Activated CD8-positive, alpha-beta memory T cell treated with anti-CD3 and anti-CD28 coated beads, Interleukin-2, amount 10 ng/mL, durations not matched to agents 7 days and 5 days (primary cell): ENCODE measurements at places on chromosomes 16 and 17. TPM values are rescaled to one million over a fixed set of nuclear protein-coding genes. Genes with fewer than 3 reads are reported as not detected.

- H3K27me3 ChIP-seq, result no peaks in the 10 kb centered on the region
- no peak overlapping the region for H3K4me3 ChIP-seq
- DNase-seq, result no peak
- no peak overlapping the region for H3K27ac ChIP-seq
- H3K4me1 ChIP-seq, result peaks cover 16% of the 10 kb centered on the region
- peaks cover 3% of the 10 kb centered on the region for H3K36me3 ChIP-seq
These were observed 43.8 kb upstream of the NF1 start for GRCh38 chr17:31050948-31051347.

IRX3 gene
- 0.12 TPM for total RNA-seq

PPP1R27 gene
- not detected for total RNA-seq

GRCh38 chr17:5434984-5435383 is 4.0 kb downstream of the C1QBP start:
- no peak overlapping the region for H3K4me3 ChIP-seq
- H3K27me3 ChIP-seq, result no peaks in the 10 kb centered on the region
- peaks cover 53% of the 10 kb centered on the region for H3K36me3 ChIP-seq
- no peak overlapping the region for H3K27ac ChIP-seq
- no peak for DNase-seq

DNA sequence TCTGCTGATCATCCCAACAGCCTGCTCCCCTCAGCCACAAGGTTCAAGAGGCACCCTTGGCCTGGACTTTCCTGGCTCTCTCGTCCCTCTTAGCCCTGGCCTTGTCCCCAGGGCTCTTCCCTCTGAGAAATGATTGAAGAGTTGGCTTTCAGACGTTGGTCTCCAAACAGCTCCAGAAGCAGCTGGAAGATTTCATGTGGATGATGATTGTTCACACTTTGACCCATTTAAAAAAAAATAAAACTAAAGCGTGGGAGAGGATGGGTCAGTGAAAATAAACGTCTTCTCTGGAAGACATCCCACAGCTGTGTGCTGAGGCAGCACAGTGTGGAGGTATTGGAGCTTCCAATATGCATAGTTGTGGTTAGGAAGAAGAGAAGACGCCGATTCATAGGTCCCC is 54.7 kb upstream of the CDH11 start:
- H3K27me3 ChIP-seq, result no peaks in the 10 kb centered on the region
- H3K4me3 ChIP-seq, result no peak overlapping the region
- no peak overlapping the region for H3K27ac ChIP-seq
- no peaks in the 10 kb centered on the region for H3K36me3 ChIP-seq
- H3K4me1 ChIP-seq, result no peaks in the 10 kb centered on the region

DNA sequence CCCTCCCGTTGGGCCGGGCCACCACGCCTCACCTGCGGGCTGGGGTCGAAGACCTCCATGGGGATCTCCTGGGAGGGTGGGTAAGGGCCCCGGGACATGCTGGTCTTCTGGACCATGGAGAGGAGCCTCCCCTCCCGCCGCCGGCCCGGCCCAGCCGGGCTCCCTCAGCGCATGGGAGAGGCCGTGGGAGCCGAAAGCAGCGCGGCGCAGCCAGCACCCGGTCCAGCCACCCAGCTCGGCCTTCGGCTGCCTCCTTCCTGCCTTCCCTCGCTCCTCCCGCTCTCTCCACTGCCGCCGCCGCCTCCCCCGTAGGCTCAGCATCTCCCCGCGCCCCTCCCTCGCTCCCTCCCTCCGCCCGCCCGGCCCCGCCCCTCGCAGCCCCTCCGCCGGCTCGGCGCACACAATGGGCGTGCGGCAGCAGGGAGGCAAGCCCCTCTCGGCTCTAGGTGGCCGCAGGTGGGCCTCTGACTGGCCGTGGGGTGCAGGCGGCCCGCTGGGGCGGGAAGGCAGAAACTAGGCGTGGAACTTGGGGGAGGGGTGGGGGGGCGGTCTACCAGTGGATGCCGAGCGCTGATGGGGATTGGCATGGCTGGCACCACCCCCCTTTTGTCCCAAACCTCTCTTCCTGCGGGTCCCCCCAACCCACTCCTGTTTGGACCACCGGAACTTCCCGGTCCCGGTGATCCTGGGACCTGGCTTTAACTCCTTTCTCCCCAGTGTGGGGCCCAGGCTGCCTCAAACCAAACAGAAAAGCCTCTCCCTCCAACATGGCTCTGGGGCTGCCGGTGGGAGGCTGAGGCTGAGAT is at the start of gene CACNB1:
Gene CACNB1, minus strand, starts transcription at position 290 of the 806 bp plus-strand sequence. Its CDS starts 174 bp downstream, at position 116.
- no peaks in the 10 kb centered on the region for H3K27me3 ChIP-seq
- H3K4me1 ChIP-seq, result peaks cover 57% of the 10 kb centered on the region
- peak within 1 kb of the TSS; percentile 74 for H3K4me3 ChIP-seq
- peak within 1 kb of the TSS; percentile 69 for H3K27ac ChIP-seq
- peak; percentile 81 for DNase-seq

DNA sequence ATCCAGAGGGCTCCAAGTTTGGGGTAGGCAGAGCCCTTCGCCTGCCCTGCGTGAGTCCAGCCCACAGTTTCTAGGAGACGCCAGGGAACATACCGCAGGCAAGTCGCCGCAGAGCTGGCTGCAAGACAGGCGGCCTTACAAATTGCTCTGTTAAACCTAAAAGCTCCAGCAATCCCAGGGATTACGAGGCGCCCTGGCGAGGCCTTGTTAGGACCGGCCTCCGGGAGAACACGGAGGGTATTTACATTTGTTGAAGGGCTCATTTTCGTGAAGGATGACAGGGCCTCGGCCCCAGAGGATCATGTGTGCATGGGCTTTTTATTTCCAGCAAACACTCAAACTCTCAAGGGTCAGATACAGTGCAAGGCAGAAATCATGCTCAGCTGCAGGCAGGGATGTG is 77.6 kb upstream of the FOXF1 start:
- no peak overlapping the region for H3K4me3 ChIP-seq
- no peaks in the 10 kb centered on the region for H3K27me3 ChIP-seq
- no peak overlapping the region for H3K27ac ChIP-seq
- DNase-seq, result no peak
- no peaks in the 10 kb centered on the region for H3K4me1 ChIP-seq

- no peak for DNase-seq
- H3K4me1 ChIP-seq, result peaks cover 18% of the 10 kb centered on the region
These were observed 14.8 kb downstream of the SNTB2 start for GRCh38 chr16:69201787-69202186.

GRCh38 chr17:16947470-16947869 is 24.4 kb downstream of the TNFRSF13B start:
- no peak overlapping the region for H3K27ac ChIP-seq
- no peak for DNase-seq
- peaks cover 2% of the 10 kb centered on the region for H3K27me3 ChIP-seq
- no peak overlapping the region for H3K4me3 ChIP-seq
- H3K4me1 ChIP-seq, result no peaks in the 10 kb centered on the region

GRCh38 chr17:59621771-59622170 is 2.1 kb downstream of the CLTC start:
- H3K27ac ChIP-seq, result peak overlapping the region; percentile 41
- peaks cover 21% of the 10 kb centered on the region for H3K36me3 ChIP-seq
- H3K4me1 ChIP-seq, result peaks cover 61% of the 10 kb centered on the region
- H3K4me3 ChIP-seq, result peak overlapping the region; percentile 63

DNA sequence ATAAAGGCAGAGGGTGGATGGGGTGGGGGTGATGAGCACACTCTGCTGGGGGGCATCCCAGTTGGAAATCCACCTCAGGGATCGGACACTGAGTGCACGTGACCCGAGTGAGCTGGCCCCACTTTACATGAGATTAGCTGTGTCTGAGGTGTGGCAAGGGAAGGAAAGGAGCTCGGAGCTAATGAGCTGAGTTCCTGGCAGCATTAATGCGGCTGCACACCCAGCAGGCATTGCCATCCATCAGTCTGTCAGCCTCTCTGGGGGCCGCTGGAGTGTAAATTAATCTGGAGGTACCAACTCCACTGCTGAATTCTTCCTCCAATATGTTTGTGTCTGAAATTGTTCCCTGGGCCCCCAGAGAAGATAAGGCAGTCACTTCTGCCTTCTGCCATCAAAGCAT is 65.5 kb downstream of the HS3ST2 start:
- H3K27me3 ChIP-seq, result peaks cover 17% of the 10 kb centered on the region
- no peak overlapping the region for H3K27ac ChIP-seq
- no peaks in the 10 kb centered on the region for H3K36me3 ChIP-seq
- H3K4me1 ChIP-seq, result no peaks in the 10 kb centered on the region
- H3K4me3 ChIP-seq, result no peak overlapping the region
- no peak for DNase-seq

GRCh38 chr16:9097266-9098219 is 6.1 kb downstream of the HAPSTR1 start:
- DNase-seq, result peak; percentile 34
- peaks cover 74% of the 10 kb centered on the region for H3K4me1 ChIP-seq
- peak overlapping the region; percentile 19 for H3K4me3 ChIP-seq
- no peaks in the 10 kb centered on the region for H3K27me3 ChIP-seq
- H3K36me3 ChIP-seq, result peaks cover 83% of the 10 kb centered on the region

GRCh38 chr16:47036201-47036600 is 62.7 kb upstream of the DNAJA2 start:
- DNase-seq, result no peak
- H3K4me3 ChIP-seq, result peak overlapping the region; percentile 24

GRCh38 chr17:81651692-81652091 is 4.7 kb downstream of the PDE6G start:
- DNase-seq, result no peak
- H3K36me3 ChIP-seq, result no peaks in the 10 kb centered on the region
- peaks cover 17% of the 10 kb centered on the region for H3K4me1 ChIP-seq
- peaks cover 18% of the 10 kb centered on the region for H3K27me3 ChIP-seq
- H3K27ac ChIP-seq, result no peak overlapping the region

GRCh38 chr17:72972263-72972951 is 120.1 kb downstream of the SLC39A11 start:
- no peak for DNase-seq
- H3K4me3 ChIP-seq, result no peak overlapping the region
- peaks cover 2% of the 10 kb centered on the region for H3K4me1 ChIP-seq
- peak overlapping the region; percentile 21 for H3K27ac ChIP-seq
- H3K36me3 ChIP-seq, result no peaks in the 10 kb centered on the region
- no peaks in the 10 kb centered on the region for H3K27me3 ChIP-seq

- no peaks in the 10 kb centered on the region for H3K36me3 ChIP-seq
- DNase-seq, result no peak
- H3K4me3 ChIP-seq, result no peak overlapping the region
- H3K27ac ChIP-seq, result no peak overlapping the region
- H3K27me3 ChIP-seq, result peaks cover 30% of the 10 kb centered on the region
- peaks cover 4% of the 10 kb centered on the region for H3K4me1 ChIP-seq
These were observed 248.6 kb downstream of the FOXL1 start for GRCh38 chr16:86826941-86827340.

GRCh38 chr16:30903002-30903401 is 6.6 kb downstream of the CTF1 start:
- peak; percentile 57 for DNase-seq
- peaks cover 39% of the 10 kb centered on the region for H3K4me1 ChIP-seq
- peak overlapping the region; percentile 99 for H3K27ac ChIP-seq
- no peaks in the 10 kb centered on the region for H3K27me3 ChIP-seq
- peak overlapping the region; percentile 81 for H3K4me3 ChIP-seq

GRCh38 chr16:66188917-66189725 is 177.4 kb upstream of the CDH5 start:
- H3K36me3 ChIP-seq, result no peaks in the 10 kb centered on the region
- no peak overlapping the region for H3K4me3 ChIP-seq
- no peak overlapping the region for H3K27ac ChIP-seq
- DNase-seq, result no peak

DNA sequence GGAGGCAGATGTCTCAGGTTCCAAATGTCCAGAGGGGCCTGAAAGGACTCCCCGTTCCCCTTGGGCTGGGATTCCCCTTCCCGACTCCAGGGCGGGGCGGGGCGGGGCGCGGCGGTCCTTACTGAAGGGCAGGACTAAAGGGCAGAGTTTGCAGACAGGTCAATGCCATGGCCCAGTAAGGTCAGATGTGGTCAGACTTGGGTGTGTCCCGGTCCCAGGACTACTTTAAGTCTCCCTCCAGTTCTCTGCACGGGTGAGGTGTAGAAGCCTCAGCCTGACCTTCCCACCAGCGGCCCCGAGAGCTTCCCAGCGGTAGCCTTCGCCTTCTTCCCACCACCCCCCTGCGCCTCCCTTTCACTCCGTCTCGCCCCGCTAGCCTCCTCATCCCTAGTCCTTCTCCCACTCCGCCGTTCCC is 532 bp downstream of the KDM6B start:
- H3K27ac ChIP-seq, result peak overlapping the region; percentile 84
- H3K4me3 ChIP-seq, result peak overlapping the region; percentile 77
- peak; percentile 64 for DNase-seq
- H3K4me1 ChIP-seq, result peaks cover 43% of the 10 kb centered on the region

- H3K27ac ChIP-seq, result no peak overlapping the region
- no peaks in the 10 kb centered on the region for H3K27me3 ChIP-seq
- peaks cover 75% of the 10 kb centered on the region for H3K4me1 ChIP-seq
- H3K4me3 ChIP-seq, result no peak overlapping the region
- DNase-seq, result no peak
These were observed 65.9 kb downstream of the KSR1 start for GRCh38 chr17:27522028-27522635.

- H3K27me3 ChIP-seq, result no peaks in the 10 kb centered on the region
- DNase-seq, result no peak
- H3K27ac ChIP-seq, result peak within 1 kb of the TSS; percentile 97
- peaks cover 30% of the 10 kb centered on the region for H3K36me3 ChIP-seq
- H3K4me3 ChIP-seq, result peak within 1 kb of the TSS; percentile 88
- H3K4me1 ChIP-seq, result peaks cover 41% of the 10 kb centered on the region
These were observed at the start of gene RNF151 for GRCh38 chr16:1966460-1966859. Gene RNF151, plus strand, starts transcription at chr16:1966856. Its CDS starts 26 bp downstream, at chr16:1966882.

- H3K4me3 ChIP-seq, result no peak overlapping the region
- H3K4me1 ChIP-seq, result peaks cover 12% of the 10 kb centered on the region
- H3K36me3 ChIP-seq, result peaks cover 1% of the 10 kb centered on the region
- no peak for DNase-seq
- H3K27ac ChIP-seq, result no peak overlapping the region
These were observed 31.0 kb downstream of the MMP15 start for GRCh38 chr16:58056580-58056979.

SLC13A2 gene
- not detected for total RNA-seq

- H3K27ac ChIP-seq, result no peak overlapping the region
- no peaks in the 10 kb centered on the region for H3K27me3 ChIP-seq
- no peak overlapping the region for H3K4me3 ChIP-seq
- DNase-seq, result no peak
- no peaks in the 10 kb centered on the region for H3K4me1 ChIP-seq
These were observed 181.2 kb downstream of the PARN start for GRCh38 chr16:14448879-14449278.

- peaks cover 58% of the 10 kb centered on the region for H3K36me3 ChIP-seq
- DNase-seq, result no peak
- peak overlapping the region; percentile 44 for H3K27ac ChIP-seq
- no peaks in the 10 kb centered on the region for H3K27me3 ChIP-seq
These were observed 8.4 kb downstream of the GLOD4 start for GRCh38 chr17:773467-774312.

- H3K4me1 ChIP-seq, result peaks cover 34% of the 10 kb centered on the region
- DNase-seq, result no peak
- H3K36me3 ChIP-seq, result peaks cover 11% of the 10 kb centered on the region
- H3K4me3 ChIP-seq, result no peak overlapping the region
- H3K27ac ChIP-seq, result no peak overlapping the region
These were observed 5.6 kb downstream of the TMEM11 start for GRCh38 chr17:21208352-21208751.

KCNJ12 gene
- not detected for total RNA-seq

DNA sequence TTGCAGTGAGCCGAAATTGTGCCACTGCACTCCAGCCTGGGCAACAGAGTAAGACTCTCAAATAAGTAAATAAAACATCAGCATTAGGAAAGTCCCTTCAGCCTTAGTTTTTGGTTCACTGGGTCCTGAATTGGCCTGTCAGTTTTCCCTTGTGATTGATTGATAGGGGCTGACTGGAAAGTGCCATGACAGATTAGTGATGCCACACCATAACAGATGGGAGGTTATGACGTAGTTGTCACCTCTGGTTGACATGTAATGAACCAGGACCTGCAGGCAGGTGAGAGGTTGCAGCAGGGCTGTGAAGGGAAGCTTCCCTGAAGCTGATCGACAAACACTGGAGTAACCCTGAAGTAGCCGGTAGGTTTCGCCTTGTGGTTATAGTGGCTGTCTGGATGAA is 41.8 kb downstream of the CDH3 start:
- no peak overlapping the region for H3K27ac ChIP-seq
- no peak overlapping the region for H3K4me3 ChIP-seq
- no peaks in the 10 kb centered on the region for H3K4me1 ChIP-seq
- no peaks in the 10 kb centered on the region for H3K27me3 ChIP-seq
